Left hindlimb (tissue), 1 donor: ENCODE measurements at places on chromosomes 3 and 15.

DNA sequence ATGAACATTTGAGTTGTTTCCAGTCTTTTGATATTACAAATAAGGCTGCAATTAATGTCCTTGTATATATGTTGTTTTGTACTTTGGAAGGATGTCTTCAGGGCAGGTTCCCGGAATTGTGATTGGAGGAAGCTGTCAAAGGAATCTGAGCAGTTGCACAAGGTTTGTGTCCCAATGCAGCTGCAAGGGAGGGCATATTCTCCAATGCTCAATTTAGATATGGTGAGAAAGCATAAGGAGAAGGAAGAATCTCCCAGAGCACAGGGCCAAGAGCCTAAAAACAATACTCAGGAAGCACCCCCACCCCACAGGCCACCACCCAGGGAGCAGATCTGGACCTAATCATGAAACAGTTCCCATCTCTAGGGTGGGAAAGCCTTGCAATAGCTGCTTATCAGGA, 228.0 kb upstream of the LRRFIP2 start:
- no peak for DNase-seq

- no peak for DNase-seq
These were observed 15.8 kb upstream of the ARRDC4 start for GRCh38 chr15:97944724-97945123.

DNA sequence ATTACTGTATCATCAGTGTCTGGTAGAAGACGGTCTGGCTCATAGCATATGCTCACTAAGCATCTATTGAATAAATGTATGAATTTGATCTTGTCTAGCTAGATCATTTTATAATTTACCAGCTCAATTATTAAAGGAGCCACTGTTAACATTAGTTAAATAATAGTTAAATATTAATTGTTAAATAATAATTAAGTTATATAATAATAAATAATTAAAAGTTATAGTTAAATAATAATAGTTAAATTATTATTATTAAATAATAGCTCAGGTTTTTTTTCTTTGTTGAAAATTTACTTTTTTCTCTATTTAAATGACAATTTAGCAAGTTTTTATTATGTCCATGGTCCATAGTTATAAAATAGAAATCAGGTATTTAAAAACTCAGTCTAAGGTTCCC, 274.4 kb downstream of the OXSM start:
- DNase-seq, result no peak

- DNase-seq, result no peak
These were observed 97.7 kb upstream of the NUDT16 start for GRCh38 chr3:131283862-131284261.

- DNase-seq, result no peak
These were observed 122.3 kb upstream of the AADACL2 start for GRCh38 chr3:151611419-151611818.

DNA sequence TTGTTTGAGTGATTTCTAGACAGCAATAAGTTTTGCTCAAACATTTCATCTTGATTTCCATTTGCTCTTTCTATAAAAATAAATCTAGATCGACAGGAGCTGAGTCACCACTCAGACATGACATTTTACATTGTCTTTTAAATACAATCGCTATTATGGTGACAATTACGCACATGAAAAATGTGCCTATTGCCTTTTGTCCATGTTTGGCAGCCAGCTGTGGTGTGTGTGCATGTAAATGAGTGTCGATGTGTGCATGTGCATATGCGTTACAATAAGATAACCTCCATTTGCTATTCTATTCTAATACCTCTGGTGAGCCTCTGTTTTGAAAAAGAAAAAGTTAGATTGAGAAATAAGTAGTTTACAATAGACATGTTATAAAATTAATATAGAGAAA, 89.7 kb upstream of the GRM7 start:
- no peak for DNase-seq

- no peak for DNase-seq
These were observed 55.3 kb upstream of the TRPM1 start for GRCh38 chr15:31156808-31157207.

GRCh38 chr3:15520804-15521572, 518 bp downstream of the COLQ start:
- DNase-seq, result no peak

DNA sequence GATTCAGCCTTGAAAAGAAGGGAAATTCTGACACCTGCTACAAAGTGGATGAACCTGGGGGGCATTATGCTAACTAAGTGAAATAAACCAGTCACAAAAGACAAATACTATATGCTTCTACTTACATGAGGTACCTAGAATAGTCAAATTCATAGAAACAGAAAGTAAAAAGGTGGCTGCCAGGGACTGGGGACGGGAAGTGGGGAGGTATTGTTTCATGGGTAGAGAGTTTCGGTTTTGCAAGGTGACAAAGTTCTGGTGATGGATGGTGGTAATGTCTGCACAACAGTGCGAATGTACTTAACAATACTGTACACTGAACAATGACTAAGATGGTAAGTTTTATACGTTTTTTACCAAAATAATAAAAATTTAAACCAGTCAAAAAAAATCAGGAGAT, 4.8 kb downstream of the IDH2 start:
- no peak for DNase-seq

GRCh38 chr3:46865546-46865945, 2.3 kb upstream of the MYL3 start:
- DNase-seq, result peak; percentile 23

DNA sequence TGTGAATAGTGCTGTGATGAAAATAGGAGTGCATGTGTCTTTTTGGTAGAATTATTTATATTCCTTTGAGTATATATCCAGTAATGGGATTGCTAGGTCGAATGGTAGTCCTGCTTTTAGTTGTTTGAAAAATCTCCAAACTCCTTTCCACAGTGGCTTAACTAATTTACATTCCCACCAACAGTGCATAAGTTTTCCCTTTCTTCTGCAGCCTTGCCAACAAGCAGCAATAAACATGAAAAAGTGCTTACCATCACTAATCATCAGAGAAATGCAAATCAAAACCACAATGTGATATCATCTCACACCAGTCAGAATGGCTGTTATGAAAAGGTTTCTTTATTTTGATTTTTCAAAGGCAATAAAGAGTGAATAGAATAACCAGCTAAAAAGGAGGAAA, 1105.9 kb downstream of the NAALADL2 start:
- DNase-seq, result no peak

DNA sequence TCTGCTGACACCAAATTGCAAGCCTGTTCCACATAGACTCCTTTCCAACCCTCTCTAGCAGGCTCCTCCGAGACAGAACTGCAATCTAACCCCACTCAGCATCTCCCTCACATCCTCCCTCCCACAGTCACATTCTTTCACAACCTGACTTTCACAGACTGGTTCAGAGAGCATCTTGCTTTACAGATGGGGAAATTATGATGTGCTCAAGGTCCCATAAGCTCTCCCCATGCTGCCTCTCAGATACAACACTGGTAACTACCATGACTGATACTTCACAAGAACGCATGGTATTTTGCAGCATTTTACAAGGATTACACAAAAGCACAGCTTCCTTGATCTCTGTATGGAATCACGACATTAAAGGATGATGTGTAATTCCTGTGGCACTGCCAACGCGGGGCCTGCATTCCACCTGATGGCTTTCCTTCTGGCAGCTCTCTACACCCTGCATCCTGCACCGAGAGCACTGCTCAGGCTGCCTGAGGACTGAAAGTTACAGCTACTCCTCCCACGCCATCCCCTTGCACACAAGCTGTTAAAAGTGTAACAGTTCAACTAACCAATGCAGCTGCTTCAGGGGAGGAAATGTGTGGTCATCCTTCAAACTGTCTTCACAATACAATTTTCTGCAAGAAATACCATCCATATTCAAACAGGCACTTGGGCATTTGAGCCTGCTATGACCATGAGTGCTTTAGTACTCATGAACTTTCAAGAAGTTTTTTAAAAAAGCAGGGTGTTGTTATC, 27.6 kb downstream of the TBC1D2B start:
- peak; percentile 56 for DNase-seq

DNA sequence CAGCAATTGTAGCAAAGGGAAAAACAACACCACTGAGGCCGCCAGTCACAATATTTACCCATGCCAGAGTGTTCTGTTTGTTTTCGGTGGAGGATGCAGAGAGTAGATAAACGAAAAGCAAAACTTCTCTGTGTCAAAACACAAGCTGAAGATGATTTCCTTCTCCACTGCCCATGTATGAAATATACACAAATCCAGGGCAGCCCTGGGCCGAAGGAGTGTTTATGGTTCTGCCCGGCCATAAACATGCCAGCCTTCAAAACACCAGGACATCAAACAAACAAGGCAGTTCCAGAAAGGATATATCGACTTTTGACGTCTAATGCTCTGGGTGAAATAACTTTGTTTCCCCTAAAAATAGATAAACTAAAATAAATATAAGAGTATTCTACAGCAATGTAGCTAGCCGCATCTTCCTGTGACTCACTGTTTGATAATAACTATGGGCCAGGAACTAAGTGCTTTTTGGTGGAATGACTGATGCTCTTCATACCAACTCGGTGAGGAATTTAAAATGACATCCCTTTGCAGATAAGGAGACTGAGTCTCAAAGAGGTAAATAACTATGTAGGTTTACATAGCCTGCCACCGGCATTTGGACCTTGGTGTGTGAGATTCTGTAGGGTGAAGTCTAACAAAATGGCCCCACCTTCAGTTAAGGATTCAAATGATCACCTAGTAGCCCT, 82.8 kb downstream of the MAGI1 start:
- DNase-seq, result no peak

DNA sequence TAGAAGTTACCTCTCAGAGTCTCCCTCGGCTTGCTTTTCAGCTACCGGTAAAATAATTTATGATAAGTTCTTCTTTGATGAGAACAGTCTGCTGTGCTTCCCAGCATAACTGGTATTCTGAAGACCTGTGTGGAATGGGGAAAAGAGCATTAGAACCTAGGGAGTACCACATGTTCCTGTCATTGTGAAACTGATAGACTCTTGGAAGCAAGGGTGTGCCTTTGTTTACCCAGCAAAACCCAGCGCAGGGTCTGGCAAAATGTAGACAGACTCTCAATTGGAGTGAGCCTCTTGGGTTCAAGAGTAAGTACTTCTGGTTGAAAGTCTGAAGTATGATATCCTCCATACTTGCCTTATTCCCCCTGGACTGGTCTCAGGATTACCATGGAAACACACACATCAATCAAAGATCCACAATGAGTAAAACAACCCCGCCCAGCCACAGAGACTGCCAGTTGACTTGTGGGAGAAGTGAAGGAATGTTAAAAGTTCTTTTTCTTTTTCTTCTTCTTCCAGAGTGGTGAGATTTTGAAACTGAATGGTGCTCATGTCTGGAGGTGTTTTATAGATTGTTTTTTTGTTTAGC, 652.4 kb upstream of the NAALADL2 start:
- DNase-seq, result no peak
